ENCODE measurements at places on chromosomes 11 and 22.

GRCh38 chr22:30304495-30305244 lies 15.4 kb upstream of the CASTOR1 start:
- peak; percentile 61 for DNase-seq

GRCh38 chr11:75543806-75544205 lies 18.1 kb upstream of the GDPD5 start:
- no peak for DNase-seq

GRCh38 chr11:93340223-93340622 lies 9.7 kb downstream of the DEUP1 start:
- no peak for DNase-seq

DNA sequence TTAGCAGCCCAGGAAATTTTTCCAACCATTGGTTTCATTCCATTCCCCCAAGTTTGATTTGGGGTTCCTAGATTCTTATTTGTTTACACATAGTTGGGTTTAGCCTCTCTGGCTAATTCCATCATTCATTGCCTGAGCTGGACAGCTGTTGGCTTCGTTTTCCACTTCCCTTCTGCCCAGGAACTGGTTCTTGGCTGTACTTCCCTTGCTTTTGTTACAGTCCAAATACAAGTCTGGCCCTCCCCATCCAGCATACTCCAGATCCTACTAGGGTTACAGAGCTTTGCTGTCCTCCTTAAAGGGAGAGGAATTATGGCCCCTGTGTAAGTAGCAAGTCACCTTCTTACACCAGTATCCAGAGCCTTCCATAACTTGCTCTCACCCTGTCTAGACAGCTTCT lies 356.3 kb downstream of the FAT3 start:
- DNase-seq = no peak

DNA sequence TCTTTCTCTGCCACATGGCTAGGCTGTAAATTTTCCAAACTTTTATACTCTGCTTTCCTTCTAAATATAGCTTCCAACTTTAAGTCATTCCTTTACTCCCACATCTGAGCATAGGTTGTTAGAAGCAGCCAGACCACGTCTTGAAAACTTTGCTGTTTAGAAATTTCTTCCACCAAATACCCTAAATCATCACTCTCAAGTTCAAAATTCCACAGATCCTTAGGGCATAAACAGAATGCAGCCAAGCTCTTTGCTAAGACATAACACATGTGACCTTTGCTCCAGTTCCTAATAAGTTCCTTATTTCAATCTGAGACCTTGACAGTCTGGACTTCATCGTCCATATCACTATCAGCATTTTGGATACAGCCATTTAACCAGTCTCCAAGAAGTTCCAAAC lies 749.9 kb downstream of the METTL15 start:
- DNase-seq = no peak

- DNase-seq = peak; percentile 79
Measured at GRCh38 chr22:32623943-32624342, 149.3 kb downstream of the FBXO7 start.

- DNase-seq = no peak
Measured at GRCh38 chr11:97279341-97279740, 889.5 kb downstream of the JRKL start.

- no peak for DNase-seq
Measured at GRCh38 chr11:35811783-35812182, 132.1 kb upstream of the LDLRAD3 start.

GRCh38 chr11:26583550-26583949 lies 11.5 kb upstream of the MUC15 start:
- DNase-seq = no peak

DNA sequence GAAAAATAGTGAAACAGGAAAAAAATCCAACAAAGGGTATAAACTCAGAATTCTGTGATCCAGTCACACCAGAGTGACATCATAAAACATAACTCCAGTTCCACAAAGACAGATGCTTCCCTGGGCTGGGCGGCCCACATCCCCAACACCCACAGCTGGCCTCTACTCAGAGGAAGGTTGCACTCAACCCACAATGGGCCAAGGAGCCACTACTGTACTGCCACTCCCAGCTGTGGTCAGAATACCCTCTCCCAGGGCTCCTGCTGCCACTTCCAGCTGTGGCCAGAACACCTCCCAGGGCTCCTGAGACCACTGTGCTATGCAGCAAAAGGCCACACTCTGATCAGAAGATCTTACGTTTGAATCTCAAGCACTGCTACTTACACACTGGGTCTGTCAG lies 18.3 kb downstream of the SMCO4 start:
- DNase-seq = no peak

DNA sequence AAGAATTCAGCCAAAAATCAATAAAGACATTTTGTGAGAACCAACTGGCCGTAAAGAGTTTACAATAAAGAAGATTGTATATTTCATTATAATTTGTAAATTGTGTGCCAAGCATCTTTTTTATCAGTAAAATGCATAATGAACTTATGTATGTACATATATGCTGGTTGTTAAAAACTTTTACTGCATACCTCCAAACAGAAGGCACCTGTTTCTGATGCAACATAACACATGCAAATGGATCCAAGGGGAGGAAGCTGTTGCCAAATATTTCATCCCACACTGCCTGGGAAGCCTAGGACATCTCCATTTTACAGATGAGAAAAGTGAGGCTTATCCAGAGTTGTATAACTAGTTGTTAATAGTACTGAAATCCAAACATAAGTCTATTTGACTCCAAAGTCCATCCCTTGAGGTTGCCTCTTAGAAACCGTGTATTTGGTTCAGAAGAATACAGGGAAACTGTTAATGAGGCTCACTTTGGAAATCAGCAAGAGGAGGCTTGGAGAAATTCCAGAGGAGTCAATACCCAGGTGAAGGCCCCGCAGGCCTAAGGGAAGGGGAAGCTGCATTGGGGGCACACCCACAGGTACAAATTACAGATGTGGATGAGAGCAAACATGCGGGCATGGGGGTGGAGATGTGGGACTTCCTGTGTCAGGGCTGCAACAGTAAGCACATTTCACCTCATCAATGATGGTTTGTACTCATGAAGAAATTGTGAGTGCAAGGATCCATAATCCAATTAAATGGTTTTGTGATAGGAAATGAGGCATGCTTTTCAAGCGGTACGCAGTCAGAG lies 51.1 kb downstream of the RCN1 start:
- DNase-seq = no peak

- DNase-seq = no peak
Measured at GRCh38 chr11:132444911-132445310, 1074.5 kb downstream of the NTM start.

DNA sequence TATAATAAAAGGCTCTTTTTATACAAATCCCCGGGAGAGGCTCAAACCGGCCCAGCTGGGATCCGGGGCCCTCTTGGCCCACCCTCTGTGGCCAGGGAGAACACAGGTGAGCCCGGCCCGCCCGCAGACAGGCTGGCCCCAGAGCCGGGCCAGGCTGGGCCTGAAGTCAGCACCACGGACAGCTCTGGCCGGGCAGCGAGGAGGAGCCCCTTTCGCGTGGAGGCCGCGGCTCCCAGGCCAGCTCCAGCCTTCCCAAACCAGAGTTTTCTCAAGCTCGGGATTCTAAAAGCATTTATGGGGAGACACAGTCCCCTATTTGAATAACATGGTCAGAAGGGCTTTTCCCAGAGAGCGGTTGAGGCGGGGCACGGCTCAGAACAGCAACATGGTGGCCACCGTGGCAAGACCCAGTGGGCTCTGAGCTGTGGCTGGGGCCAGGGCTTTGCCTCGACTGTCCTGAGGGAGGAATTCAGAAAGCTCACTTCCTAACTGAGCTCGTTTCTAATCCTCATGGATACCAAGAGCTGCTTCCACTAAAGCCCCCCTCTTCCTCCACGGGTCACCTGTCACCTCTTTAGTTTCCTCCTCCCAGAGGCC lies 115.4 kb downstream of the BRD1 start:
- no peak for DNase-seq

GRCh38 chr11:59992425-59992824 lies 24.6 kb upstream of the OOSP4B start:
- DNase-seq = no peak

DNA sequence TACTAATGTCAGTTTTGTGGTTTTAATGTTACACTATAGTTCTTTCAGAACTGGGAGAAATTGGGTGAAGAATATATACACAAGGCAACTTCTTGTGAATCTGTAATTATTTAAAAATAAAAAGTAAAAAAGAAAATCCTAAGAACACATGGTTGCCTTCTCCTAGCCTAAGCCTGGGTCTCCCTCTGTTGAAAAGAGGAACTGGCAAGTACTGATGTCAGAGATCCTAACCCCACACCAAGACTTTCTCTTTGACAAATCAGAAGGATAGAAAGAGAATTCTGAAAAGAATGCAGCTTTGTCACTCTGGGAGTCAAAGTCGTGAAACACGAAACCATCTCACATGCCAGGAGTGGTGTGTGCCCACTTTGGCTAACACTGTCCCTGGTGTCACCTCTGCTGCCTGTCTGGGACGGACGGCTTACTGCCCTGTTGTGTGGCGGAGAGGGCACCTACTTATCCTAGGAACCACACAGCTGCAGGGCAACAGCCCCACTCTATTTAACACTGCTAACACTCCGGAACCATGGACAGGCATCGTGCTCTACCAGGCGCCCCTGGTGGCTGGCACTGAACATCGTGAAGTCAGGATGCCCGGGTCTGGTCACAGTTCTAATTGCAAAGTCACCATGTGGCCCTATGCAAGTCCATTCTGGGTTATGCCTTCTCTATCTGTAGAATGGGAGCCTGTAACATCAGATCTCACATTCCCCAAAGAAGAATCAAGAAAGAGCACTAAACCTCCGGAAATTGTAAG lies 108.7 kb upstream of the CD82 start:
- no peak for DNase-seq

- no peak for DNase-seq
Measured at GRCh38 chr11:121358760-121359159, 66.2 kb downstream of the SC5D start.

DNA sequence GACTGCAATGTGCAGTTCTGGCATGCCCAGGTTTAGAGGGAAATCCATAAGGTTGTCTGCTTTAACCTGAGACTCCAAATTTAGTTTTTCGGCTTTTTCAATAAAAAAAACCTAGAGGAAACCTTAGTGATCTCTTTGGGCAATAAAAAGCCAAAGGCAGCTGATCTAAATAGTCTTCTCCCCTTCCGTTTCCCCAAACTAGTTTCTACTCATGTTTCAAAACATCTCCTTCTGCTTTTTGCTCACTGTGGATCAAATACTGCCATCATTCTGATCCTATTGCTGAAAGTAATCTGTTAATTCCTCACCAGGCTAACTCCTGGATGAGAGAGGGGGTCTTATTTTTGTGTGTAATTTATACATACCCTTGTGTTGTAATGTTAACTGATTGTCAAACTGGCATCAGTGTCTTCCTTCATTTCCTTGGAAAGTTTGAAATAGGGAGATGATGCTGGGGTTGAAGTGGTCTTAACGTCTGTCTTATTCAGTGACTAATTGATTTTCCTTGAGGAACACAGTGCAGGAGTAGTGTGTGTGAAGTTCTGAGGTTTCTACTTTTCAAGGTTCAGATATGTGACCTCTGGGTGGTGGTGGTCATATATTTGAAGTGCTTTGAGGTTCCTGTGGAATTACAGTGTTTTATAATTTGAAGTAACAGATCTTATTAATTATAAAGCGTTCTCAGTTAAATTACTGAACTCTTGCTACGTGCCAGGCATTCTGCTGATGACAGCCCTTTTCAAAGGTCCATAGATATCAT lies 55.0 kb downstream of the ARHGAP42 start:
- no peak for DNase-seq

DNA sequence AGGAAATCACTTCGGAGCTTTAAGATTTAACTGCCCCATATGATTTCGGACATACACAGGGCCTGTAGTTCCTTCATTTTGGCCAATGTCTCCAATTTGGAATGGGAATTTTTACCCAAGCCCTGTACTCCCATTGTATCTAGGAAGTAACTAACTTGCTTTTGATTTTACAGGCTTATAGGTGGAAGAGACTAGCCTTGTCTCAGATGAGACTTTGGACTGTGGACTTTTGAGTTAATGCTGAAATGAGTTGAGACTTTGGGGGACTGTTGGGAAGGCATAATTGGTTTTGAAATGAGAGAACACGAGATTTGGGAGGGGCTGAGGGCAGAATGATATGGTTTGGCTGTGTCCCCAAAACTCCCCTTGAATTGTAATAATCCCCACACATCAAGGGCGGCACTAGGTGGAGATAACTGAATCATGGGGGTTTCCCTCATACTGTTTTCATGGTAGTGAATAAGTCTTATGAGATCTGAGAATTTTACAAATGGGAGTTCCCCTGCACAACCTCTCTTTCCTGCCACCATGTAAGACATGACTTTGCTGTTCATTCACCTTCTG lies 130.5 kb downstream of the LARGE1 start:
- DNase-seq = no peak

DNA sequence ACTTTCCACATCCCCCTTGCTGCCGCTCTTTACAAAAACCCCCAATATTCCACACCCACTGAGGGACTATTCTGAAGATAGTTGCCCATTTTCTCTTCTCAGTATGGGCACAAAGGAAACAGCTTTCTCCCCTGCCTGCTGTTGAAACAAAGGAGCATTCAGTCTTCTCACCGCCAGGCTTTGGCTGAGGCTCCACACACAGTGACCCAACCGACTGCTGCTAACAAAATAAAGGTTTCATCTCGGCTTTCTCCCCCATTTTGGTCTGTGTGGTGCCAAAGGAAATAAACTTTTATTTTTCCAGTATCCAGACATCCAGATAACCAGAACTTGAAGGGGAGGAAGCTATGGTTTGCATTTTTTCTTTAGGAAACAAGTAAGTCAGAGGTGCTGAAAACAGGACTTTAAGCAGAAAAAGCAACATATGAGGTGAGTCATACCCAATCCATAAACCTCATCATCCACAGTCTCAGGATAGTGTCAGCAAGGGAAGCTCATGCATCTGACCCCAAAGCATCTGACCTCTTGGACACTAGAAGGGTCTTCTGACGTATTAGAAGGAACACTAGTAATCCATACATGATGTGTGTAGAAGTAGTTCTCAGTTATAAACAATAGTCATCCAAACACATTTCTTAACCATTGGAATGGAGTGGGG lies 6.4 kb downstream of the CLMP start:
- no peak for DNase-seq

- DNase-seq = no peak
Measured at GRCh38 chr22:46935506-46936377, 173.3 kb downstream of the TBC1D22A start.

- DNase-seq = no peak
Measured at GRCh38 chr11:132913295-132913694, 619.0 kb downstream of the OPCML start.

DNA sequence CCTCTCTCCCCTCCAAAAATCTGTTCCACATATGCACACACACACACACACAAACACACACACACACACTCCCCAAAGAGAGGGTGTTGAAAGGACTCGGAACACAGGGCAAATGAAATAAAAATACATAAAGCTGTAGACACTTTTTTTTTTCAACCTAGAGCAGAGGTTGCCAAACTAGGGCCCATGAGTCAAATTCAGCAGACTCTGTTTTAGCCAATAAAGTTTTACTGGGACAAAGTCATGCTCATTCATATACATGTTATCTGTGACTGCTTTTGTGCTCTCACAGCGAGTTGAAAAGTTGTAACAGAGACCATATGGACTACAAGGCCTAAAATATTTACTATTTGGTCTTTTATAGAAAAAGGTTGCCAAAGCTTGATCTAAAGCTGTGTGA lies 8.9 kb downstream of the IMMP1L start:
- no peak for DNase-seq

GRCh38 chr11:959608-960007 lies 33.9 kb downstream of the AP2A2 start:
- DNase-seq = peak; percentile 15
